Activated CD4-positive, alpha-beta memory T cell treated with anti-CD3 and anti-CD28 coated beads for 36 hours (primary cell): ENCODE measurements at places on chromosomes 7 and 10.

- no peak for DNase-seq
Measured at GRCh38 chr7:95594185-95594584, 2.1 kb downstream of the PDK4 start.

- peak; percentile 15 for DNase-seq
Measured at GRCh38 chr7:77538281-77539212, 1.5 kb downstream of the PTPN12 start.

- DNase-seq = no peak
Measured at GRCh38 chr10:94156453-94156852, 162.7 kb downstream of the PLCE1 start.

DNA sequence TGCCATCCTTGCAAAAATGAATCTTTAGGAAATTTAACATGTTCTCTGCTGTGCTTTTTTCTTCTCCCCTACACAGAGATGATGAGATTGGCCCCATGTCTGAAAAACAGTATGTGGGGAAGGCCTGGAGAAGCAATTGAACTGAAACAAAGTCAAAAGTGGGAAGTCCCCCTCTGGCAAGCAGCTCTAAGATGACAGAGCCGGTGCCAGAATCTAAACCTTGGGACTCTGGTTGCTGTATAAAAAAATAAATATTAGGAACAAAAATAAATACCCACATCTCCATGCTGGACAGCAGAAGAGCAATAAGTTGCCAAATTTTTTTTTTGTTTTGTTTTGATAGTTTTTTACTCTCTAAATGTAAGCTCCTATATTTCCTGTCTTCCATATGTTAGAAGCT lies 51.8 kb upstream of the TRIL start:
- DNase-seq = no peak

- DNase-seq = no peak
Measured at GRCh38 chr10:7075851-7076250, 335.0 kb downstream of the SFMBT2 start.

DNA sequence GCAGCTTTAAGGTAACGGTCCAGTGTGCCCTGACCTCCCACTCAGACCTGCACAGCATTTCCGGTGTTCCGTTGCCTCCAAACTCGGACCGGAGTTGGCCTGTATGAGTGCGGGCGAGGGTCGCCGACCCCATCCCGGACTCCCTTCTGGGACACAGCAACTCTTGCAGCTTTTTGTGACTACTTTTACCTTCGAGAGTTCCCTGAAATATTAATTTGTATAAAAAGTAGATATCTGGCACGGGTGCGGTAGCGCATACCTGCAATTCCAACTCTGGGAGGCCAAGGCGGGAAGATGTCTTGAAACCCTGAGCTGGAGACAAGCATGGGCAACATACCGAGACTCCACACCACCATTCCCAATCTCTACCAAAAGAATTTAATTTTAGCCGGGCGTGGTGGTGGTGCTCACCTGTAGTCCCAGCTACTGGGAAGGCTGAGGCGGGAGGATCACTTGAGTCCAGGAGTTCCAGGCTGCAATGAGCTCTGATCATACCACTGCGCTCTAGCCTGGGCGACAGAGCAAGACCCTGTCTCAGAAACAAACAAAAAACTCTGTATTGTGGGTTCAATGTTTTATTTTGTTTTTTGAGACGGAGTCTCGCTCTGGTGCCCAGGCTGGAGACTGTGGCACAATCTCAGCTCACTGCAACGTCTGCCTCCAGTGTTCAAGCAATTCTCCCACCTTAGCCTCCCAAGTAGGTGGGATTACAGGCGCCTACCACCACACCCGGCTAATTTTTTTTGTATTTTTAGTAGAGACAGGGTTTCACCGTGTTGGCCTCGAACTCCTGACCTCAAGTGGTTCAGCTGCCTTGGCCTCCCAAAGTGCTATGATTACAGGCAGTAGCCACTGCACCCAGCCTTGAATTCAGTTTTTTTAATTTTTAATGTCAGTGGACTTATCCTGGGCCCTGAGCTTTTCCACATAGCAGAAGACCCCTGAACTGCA lies 1.1 kb upstream of the PPP1R35 start:
- DNase-seq = no peak

GRCh38 chr10:121851786-121852185 lies 76.0 kb downstream of the ATE1 start:
- no peak for DNase-seq

- no peak for DNase-seq
Measured at GRCh38 chr10:130259380-130259779, 123.2 kb downstream of the GLRX3 start.

GRCh38 chr7:47454069-47454973 lies 127.6 kb downstream of the TNS3 start:
- no peak for DNase-seq

DNA sequence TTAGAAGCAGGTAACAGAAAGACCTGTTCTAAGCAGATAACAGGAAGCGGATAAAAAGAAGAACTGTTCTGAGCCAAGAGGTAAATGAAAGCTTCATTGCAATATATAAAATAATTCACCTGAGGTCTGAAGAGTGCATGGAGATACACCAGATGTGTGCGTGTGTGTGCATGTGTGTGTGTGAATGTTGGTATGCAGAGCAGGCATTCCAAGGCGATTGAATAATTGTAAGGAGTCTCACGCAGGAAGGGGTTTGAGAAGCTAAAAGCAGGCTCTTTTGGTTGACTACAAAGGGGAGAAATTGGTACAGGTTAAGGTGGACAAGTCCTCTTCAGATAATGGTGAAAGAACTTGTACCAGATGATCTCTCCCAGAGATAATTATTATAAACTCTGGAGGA lies 450.6 kb downstream of the DNAJB9 start:
- DNase-seq = no peak

- DNase-seq = no peak
Measured at GRCh38 chr7:72080341-72080766, 331.8 kb downstream of the CALN1 start.

GRCh38 chr10:104678658-104679057 lies 37.6 kb downstream of the SORCS3 start:
- DNase-seq = no peak

DNA sequence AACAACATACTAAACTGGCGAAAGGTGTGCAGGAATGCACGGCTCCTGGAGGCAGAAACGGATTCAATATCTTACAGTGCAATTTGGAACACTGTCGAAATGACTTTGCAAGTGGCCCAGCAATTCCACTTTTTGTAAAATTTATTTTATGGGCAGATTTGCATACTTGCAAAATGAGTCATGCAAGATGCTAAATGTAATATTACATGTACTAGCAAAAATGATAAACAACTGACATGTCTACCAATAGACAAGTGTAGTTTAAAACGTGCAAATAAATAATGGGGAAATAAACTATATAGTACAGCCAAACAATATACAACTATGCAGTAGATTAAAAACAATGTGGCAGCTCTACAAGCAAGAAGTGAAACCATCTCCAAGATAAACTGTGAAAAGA lies 97.7 kb downstream of the ARHGAP12 start:
- DNase-seq = no peak

DNA sequence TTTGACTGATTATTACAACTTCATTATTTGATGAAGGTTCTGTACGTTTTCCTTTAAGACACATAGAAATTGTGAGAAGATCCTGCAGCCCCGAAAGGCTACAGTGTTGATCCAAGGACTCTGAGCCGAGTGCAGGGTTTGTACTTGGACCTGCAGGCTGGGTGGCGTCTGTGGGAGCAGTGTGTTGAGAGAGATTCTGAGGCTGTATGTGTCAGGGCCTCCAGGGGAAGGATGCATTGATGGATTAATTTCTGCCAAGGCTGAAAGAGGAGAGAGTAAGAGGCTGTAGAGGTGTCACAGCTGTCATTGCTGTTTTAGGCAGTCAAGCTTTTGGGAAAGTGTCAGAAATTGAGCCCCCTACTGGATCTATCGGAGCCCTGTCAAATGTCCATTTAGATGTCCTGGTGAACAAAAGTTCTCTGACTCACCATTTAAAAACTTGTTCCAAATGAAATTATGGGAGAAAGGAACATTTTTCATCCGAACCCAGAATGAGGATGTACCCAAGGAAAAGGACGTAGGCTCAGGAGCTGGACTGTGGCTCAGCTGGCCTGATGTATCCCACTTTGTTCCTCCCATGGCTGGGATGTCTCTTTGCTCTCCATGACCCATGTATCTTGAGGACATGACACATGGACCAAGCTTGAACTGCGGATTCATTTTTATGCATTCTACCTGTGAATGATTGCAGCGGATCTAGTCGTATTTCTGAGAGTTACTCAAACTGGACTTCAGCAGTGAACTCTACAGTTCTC lies 102.2 kb downstream of the TCF7L2 start:
- no peak for DNase-seq

GRCh38 chr10:77500754-77501151 lies 136.9 kb downstream of the KCNMA1 start:
- DNase-seq = no peak
